ENCODE measurements at places on chromosomes 5 and 9.

- no peak for DNase-seq
Measured at GRCh38 chr5:67453111-67453905, 256.7 kb upstream of the CD180 start.

GRCh38 chr9:4983601-4984165 lies 1.4 kb upstream of the JAK2 start:
- no peak for DNase-seq

GRCh38 chr5:174549254-174549653 lies 175.1 kb upstream of the MSX2 start:
- no peak for DNase-seq

DNA sequence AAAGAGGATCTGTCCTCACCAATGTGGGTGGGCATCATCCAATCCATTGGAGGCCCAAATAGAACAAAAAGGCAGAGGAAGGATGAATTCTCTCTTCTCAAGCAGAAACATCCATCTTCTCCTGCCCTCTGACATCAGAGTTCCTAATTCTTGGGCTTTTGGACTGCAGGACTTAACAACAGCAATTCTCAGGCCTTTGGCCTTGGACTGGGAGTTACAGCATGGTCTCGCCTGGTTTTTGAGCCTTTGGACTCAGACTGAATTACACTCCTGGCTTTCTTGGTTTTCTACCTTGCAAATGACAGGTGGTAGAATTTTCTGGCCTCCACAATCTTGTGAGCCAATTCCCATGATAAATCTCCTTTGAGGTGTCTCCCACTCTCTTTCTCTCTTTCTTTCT lies 60.5 kb upstream of the CD180 start:
- no peak for DNase-seq

- no peak for DNase-seq
Measured at GRCh38 chr5:27020973-27021372, 17.4 kb downstream of the CDH9 start.

DNA sequence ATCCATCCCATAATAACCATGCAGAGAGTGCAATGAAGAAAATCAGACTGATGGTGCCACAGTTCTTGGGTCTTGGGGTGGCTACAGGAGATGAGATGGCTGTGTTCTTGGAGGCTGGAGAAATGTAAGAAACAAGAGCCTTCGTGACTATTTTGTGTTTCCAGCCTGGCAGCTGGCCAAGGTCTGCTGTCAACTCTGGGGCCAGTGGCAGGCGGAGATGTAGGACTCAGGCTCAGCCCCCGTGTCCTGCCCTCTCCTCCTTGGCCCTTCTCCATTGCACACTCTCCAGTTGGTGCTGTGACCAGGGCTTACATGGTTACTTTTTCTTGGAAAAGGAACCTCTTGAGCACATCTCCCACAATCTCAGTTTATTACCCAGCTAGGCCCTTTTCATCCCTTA lies 235.4 kb downstream of the DMRT2 start:
- DNase-seq: no peak

DNA sequence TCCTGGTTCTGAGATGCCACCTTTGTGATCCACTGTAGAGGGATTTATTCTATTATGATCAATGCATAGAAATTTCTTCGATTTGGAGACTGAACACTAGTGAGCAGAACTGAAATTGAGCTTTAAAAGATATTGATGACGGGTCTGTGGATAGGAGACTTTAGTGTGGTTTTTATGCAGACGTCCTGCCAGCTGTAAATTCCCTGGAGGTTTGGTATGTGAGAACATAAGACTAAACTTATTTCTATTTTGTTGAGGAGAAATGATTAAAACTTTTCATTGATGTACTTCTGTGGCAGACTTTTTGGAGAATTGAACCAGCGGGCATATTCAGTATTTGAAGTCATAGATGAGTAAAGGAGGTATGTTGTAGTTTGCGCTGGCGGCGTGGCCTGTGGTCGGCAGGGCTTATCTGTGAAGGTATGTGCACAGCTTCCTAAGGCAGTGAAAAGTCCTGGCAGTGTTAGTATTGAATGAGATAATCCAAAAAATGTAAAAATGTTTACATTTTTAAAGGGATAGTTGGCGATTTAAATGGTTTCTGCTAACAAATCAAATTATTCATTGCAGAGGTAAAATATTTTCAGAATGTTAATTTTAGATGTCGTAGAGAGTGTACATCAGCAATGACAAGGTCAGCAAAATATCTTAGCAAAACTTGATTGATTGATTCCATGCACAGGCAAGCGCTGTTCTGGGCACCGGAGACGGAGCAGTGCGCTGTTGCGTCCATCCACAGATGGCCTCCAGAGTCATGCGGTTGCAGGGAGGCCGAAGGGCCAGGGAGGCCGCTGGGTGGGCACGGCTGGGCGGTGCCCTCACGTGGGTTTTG lies 20.4 kb downstream of the TENT4A start:
- no peak for DNase-seq

Data from stimulated activated CD8-positive, alpha-beta memory T cell treated with anti-CD3 and anti-CD28 coated beads, Interleukin-4, amount 100 ng/mL, for 1 hour (primary cell).